ENCODE measurements at places on chromosomes 3 and 15.

- DNase-seq, result no peak
Measured at GRCh38 chr3:141279077-141279967, 47.7 kb downstream of the PXYLP1 start.

GRCh38 chr3:76698136-76698706 lies 341.7 kb upstream of the ROBO2 start:
- DNase-seq, result no peak

DNA sequence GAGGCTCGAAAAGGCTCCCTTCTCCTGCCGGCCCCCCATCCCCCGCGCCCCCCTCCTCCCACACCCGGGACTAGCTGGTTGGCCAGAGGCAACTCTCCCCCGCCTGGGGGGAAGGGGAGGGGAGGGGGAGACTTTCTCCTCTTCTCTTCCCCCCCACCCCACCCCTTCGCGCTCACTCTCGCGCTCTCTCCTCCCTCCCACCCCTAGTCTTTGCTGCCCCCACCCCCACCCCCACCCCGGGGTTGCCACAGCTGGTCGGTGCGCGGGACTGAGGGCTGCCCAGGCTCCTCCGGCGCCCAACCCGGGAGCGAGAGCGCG lies 710 bp downstream of the MECOM start:
- no peak for DNase-seq

DNA sequence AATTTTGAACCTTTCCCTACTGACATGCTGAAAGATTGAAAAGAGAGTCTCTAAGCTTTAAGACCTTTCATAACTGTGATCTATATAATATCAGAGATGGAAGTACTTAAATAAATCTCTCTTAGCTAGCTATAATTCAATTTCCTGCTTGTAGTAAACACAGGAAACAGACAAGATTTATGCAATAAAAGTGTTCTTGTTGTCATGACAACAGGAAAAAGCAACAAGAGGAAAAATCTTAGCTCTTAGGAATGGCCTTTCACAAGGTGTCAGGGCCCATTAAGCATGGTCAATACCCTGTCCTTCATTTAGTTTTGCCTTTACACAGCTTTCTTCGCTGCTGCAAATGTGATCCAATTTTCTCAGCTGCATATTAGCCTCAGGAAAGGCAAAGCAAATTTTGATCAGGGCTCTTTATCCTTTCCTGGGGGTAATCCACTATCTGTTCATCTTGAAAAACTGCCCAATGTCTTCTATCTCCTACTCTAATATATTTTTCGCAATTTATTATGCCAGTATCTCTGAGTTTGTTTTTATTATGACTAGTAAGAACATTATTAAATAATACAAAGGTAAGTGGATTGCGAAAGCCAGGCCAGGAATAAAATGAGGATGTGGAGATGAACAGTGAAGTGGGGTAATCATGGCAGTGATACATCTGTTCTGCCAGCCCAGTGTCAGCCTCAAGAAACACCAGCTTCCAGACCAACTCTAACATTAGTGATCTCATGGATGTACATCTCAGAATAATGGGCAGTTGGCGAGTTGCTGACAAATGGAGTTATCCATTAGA lies 28.7 kb downstream of the SIDT1 start:
- peak; percentile 26 for DNase-seq

DNA sequence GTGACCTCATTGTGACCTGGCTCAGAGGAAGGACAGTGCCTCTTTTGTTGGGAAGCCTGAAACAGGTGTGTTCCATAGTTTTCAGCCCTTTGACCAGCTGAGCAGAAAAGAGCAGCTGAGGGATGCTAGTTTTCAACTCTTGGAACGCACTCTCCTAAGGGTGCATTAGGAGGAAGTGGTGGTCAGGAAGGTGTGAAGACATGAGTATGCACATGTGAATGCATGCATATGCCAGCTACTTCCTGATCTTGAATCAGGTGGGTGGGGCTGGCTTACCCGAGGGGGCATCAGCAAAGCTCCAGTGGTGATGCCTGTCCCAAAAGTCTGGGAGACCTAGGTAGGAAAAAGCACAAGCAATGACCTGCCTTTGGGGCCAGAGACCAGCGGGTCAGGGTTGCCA lies 23.3 kb upstream of the CEMIP start:
- no peak for DNase-seq
